ENCODE measurements at places on chromosomes 11 and 22. TPM values are rescaled to one million over a fixed set of nuclear protein-coding genes. Genes with fewer than 3 reads are reported as not detected.

The CHRM4 gene
- 0.39 TPM for total RNA-seq

GRCh38 chr11:88464528-88464927, 127.0 kb upstream of the CTSC start:
- H3K27ac ChIP-seq: no peak overlapping the region
- H3K4me3 ChIP-seq: no peak overlapping the region
- H3K4me1 ChIP-seq: no peaks in the 10 kb centered on the region
- no peak for DNase-seq
- no peaks in the 10 kb centered on the region for H3K36me3 ChIP-seq

The OR52H1 gene
- total RNA-seq: not detected

- no peaks in the 10 kb centered on the region for H3K36me3 ChIP-seq
- H3K27me3 ChIP-seq: peaks cover 43% of the 10 kb centered on the region
- no peak for DNase-seq
- no peak overlapping the region for H3K4me3 ChIP-seq
- no peak overlapping the region for H3K27ac ChIP-seq
Measured at GRCh38 chr22:22118987-22119386, 125.6 kb upstream of the VPREB1 start.

DNA sequence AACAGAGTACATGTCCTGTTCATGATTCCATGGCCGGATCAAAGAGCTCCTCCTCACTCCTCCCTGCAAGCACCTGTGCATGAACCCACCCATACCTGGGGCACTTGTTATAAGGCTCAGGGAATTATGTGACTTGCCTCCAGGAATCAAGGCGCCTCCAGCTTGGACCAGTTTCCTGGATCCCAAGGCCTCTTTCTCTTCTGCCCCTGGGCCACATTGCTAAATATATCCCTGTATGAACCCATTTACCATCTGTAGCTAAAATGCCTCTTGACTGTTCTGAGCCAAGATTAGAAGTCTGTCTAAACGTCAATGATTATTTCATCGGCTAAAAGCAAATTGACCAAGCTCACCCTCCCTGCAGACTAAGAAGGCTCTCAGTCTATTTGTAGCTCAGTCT, 135.6 kb downstream of the KIRREL3 start:
- H3K36me3 ChIP-seq: no peaks in the 10 kb centered on the region
- H3K27me3 ChIP-seq: no peaks in the 10 kb centered on the region
- H3K27ac ChIP-seq: peak overlapping the region; percentile 21
- DNase-seq: no peak
- peaks cover 23% of the 10 kb centered on the region for H3K4me1 ChIP-seq
- H3K4me3 ChIP-seq: no peak overlapping the region

The MMP8 gene
- total RNA-seq: not detected

DNA sequence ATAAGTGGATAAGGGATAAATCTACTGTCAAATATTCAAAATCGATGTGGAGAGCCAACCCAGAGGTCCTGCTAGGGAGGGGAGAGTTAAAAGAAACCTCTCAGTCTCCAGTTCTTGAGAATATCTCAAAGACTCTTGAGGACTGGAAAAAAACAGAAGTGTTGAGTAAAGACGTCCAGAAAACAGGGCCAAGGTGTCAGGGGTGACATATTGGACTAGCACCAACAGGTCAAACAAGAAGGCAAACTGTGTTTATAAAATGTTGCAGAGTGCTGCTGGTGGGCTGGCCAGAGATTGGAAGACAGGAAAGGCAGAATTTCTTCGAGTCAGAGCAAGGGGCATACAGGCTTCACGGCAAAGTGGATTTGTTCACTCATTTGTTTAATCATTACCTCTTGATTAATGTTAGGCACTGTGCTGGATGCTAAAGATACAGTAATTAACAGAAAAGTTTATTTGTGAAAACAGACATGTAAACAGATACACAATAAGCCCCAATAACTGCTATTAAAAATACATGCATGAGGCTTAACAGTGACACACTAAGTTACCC, 33.7 kb upstream of the SMPD1 start:
- H3K27me3 ChIP-seq: no peaks in the 10 kb centered on the region
- H3K27ac ChIP-seq: no peak overlapping the region
- H3K4me1 ChIP-seq: peaks cover 5% of the 10 kb centered on the region
- DNase-seq: no peak

GRCh38 chr11:15663777-15664218, 549.1 kb downstream of the INSC start:
- peaks cover 32% of the 10 kb centered on the region for H3K4me1 ChIP-seq
- peak; percentile 28 for DNase-seq
- peak overlapping the region; percentile 1 for H3K4me3 ChIP-seq
- peak overlapping the region; percentile 71 for H3K27ac ChIP-seq

The OR51B5 gene
- total RNA-seq: not detected

DNA sequence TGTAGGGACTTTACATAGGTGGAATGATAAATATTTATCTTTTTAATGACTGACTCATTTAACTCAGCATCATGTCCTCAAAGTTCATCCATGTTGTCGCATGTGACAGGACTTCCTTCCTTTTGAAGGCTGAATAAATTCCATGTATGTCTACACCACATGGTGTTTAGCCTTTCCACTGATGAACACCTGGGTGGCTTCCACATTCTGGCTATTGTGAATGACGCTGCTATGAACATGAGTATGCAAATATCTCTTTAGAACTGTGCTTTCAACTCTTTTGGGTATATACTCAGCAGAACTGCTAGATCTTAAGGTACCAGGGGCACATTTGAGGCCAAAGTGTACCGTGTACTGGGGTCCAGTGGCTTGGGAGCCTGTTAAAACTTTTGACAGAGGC, 24.1 kb downstream of the LARGE1 start:
- H3K27me3 ChIP-seq: no peaks in the 10 kb centered on the region
- H3K4me1 ChIP-seq: peaks cover 26% of the 10 kb centered on the region
- peaks cover 3% of the 10 kb centered on the region for H3K36me3 ChIP-seq
- DNase-seq: no peak

- no peaks in the 10 kb centered on the region for H3K36me3 ChIP-seq
- H3K4me3 ChIP-seq: no peak overlapping the region
- DNase-seq: no peak
- H3K4me1 ChIP-seq: no peaks in the 10 kb centered on the region
Measured at GRCh38 chr11:45384016-45384415, 97.9 kb upstream of the SYT13 start.

GRCh38 chr22:27473533-27473932, 328.0 kb downstream of the MN1 start:
- peaks cover 17% of the 10 kb centered on the region for H3K4me1 ChIP-seq
- H3K27ac ChIP-seq: no peak overlapping the region
- peaks cover 15% of the 10 kb centered on the region for H3K27me3 ChIP-seq
- DNase-seq: no peak

The MCM5 gene
- total RNA-seq: 174 TPM

DNA sequence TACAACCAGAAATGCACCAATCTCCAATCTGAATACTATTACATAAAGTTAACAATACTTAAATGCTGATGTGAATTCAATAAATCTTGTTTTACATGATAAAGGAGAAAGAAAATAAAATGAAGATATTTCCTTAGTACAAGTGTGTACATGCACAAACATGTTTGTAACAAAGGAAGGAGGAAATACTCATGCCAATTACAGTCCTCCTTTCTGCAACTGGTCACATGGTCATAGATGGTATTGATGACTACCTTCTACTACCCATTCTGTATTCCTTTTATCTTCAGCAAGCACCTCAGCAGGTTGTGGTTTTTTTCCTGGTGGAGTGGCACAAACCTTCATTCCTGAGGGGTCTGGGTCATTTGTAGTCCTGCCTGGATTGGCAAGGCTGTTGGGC, 214.2 kb upstream of the GUCY1A2 start:
- no peaks in the 10 kb centered on the region for H3K4me1 ChIP-seq
- H3K36me3 ChIP-seq: peaks cover 3% of the 10 kb centered on the region
- H3K27me3 ChIP-seq: no peaks in the 10 kb centered on the region
- DNase-seq: no peak

DNA sequence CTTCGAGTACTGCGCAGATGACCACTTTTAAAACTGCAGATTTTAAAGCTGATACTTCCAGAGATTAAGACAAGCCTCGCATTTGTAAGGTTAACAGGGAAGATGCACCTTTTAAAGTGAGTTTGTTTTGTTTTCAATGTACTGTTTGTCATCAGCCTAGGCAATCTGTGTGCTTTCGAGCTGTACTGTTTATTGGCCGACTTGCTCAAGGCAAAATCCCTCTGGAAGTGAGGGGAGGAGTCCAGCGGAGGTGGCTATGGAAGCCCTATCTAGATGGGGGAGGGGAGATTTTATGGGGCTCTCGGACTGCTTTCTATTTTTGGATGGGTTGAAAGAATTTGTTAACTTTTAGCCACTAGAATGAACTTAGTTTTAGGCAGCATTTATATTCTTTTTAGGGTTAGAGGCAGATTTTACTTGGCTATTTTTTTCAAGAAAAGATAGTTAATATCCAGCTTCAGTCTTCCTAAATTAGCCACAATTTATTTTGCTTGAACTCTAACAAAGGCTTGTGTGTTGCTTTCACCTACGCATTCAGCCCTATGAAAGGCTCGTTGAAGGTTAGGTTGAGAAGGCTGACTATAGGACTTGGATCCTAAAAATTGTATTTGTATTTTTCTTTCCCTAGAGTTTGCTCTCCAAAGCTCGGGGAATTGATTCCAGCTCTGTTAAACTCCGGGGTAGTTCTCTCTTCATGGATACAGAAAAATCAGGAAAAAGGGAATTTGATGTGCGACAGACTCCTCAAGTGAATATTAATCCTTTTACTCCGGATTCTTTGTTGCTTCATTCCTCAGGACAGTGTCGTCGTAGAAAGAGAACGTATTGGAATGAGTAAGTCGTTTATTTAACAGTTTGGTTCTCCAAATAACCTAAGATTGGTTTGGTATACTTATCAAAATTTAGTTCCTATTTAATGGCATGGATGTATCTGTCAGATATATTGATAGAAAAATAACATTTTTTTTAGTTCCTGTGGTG, 2.1 kb downstream of the WEE1 start:
- H3K36me3 ChIP-seq: peaks cover 26% of the 10 kb centered on the region
- peaks cover 49% of the 10 kb centered on the region for H3K4me1 ChIP-seq
- H3K4me3 ChIP-seq: peak overlapping the region; percentile 93
- DNase-seq: peak; percentile 34

DNA sequence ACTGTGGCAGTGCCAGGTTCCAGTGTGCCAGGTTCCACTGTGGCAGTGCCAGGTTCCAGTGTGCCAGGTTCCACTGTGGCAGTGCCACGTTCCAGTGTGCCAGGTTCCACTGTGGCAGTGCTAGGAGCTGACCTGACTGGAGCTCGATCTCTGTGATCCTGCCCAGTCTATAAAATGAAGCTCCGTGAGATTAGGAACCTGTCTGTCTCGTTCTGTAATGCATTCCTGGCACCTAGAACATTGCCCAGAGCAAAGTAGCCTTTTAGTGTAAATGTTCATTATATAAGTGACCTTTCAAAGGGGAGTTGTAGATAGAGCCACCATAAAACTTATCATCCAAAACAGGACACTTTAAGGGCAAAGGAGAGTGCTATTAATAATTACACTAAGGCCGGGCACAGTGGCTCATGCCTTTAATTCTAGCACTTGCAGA, 36.0 kb downstream of the ART5 start:
- no peak overlapping the region for H3K4me3 ChIP-seq
- H3K4me1 ChIP-seq: peaks cover 4% of the 10 kb centered on the region
- no peaks in the 10 kb centered on the region for H3K36me3 ChIP-seq
- H3K27me3 ChIP-seq: no peaks in the 10 kb centered on the region

The DRD4 gene
- 0.63 TPM for total RNA-seq

GRCh38 chr11:119995730-119996491, 142.0 kb downstream of the TRIM29 start:
- H3K4me3 ChIP-seq: no peak overlapping the region
- DNase-seq: no peak
- no peak overlapping the region for H3K27ac ChIP-seq

GRCh38 chr11:107844041-107844440, 14.5 kb downstream of the SLC35F2 start:
- no peak overlapping the region for H3K4me3 ChIP-seq
- H3K27me3 ChIP-seq: no peaks in the 10 kb centered on the region
- peaks cover 6% of the 10 kb centered on the region for H3K4me1 ChIP-seq
- no peaks in the 10 kb centered on the region for H3K36me3 ChIP-seq
- DNase-seq: no peak

DNA sequence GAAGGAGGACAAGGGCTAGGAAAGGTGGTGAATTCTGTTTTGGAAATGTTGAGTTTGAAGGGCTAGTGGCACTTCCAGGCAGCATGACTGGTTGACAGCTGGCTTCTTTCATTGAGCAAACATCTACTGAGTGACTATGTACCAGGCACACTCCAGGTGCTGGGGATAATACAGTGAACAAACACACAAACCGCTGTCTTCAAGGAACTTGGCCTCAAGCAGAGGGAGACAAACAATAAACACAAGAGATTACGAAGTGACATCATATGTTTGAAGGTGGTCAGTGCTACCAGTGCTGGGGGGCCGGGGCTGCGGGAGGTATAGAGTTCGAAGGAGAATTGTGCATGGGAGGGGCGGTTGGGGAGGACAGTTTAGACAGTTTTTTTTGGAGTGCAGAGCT, 197.0 kb upstream of the SORL1-AS1 start:
- H3K27me3 ChIP-seq: no peaks in the 10 kb centered on the region
- no peaks in the 10 kb centered on the region for H3K36me3 ChIP-seq
- H3K4me3 ChIP-seq: no peak overlapping the region
- DNase-seq: no peak

GRCh38 chr11:6474413-6474792, 662 bp upstream of the TRIM3 start:
- peak overlapping the region; percentile 94 for H3K4me3 ChIP-seq
- no peaks in the 10 kb centered on the region for H3K27me3 ChIP-seq
- peaks cover 3% of the 10 kb centered on the region for H3K36me3 ChIP-seq
- DNase-seq: no peak
- peaks cover 23% of the 10 kb centered on the region for H3K4me1 ChIP-seq

The HBG1 gene
- total RNA-seq: not detected

GRCh38 chr22:37240240-37240940, 3.7 kb downstream of the RAC2 start:
- no peak for DNase-seq
- no peak overlapping the region for H3K4me3 ChIP-seq
- no peaks in the 10 kb centered on the region for H3K27me3 ChIP-seq
- peak overlapping the region; percentile 46 for H3K27ac ChIP-seq
- H3K4me1 ChIP-seq: peaks cover 6% of the 10 kb centered on the region

All from neural crest cell (in vitro differentiated cells).